ENCODE measurements at places on chromosomes 2 and 18. TPM values are rescaled to one million over a fixed set of nuclear protein-coding genes. Genes with fewer than 3 reads are reported as not detected.

GRCh38 chr2:43289331-43289730, 62.9 kb upstream of the ZFP36L2 start:
- no peaks in the 10 kb centered on the region for H3K4me1 ChIP-seq
- H3K27me3 ChIP-seq: no peaks in the 10 kb centered on the region
- DNase-seq: no peak
- no peak overlapping the region for H3K4me3 ChIP-seq
- no peaks in the 10 kb centered on the region for H3K36me3 ChIP-seq

DNA sequence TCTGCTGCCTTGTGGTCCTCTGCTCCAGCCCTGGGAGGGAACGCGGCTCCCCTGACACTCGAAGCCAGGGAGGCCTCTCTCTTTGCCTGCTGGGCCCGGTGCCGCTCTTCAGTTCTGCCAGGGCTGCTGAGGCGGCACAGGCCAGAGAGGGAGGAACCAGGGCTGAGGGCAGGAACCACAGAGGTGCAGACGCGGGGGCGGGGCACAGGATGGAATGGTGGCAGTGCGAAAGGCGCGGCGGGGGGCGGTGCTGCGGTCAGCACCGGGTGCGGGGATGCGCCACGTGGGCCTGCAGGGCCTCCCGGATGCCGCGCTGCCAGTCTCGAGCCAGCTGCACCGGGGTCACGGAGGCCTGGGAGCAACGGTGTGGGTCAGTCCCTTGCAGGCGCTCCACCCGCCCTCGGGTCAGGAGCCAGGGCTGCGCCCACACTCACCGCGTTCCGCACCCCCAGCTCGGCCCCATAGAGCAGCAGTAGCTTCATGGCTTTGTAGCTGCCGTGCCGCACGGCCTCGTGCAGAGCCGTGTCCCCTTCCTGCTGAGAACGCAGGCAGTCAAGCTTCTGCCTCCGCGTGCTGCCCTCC, 4.4 kb downstream of the ANKRD23 start:
- H3K4me3 ChIP-seq: peak overlapping the region; percentile 56
- peaks cover 12% of the 10 kb centered on the region for H3K4me1 ChIP-seq
- no peaks in the 10 kb centered on the region for H3K27me3 ChIP-seq
- peak overlapping the region; percentile 53 for H3K27ac ChIP-seq

GRCh38 chr2:32882816-32883810, 63.6 kb upstream of the LTBP1 start:
- no peaks in the 10 kb centered on the region for H3K36me3 ChIP-seq
- H3K4me3 ChIP-seq: no peak overlapping the region
- H3K27me3 ChIP-seq: no peaks in the 10 kb centered on the region
- H3K27ac ChIP-seq: no peak overlapping the region
- H3K4me1 ChIP-seq: no peaks in the 10 kb centered on the region

AGFG1 gene
- total RNA-seq: 52.8 TPM

DNA sequence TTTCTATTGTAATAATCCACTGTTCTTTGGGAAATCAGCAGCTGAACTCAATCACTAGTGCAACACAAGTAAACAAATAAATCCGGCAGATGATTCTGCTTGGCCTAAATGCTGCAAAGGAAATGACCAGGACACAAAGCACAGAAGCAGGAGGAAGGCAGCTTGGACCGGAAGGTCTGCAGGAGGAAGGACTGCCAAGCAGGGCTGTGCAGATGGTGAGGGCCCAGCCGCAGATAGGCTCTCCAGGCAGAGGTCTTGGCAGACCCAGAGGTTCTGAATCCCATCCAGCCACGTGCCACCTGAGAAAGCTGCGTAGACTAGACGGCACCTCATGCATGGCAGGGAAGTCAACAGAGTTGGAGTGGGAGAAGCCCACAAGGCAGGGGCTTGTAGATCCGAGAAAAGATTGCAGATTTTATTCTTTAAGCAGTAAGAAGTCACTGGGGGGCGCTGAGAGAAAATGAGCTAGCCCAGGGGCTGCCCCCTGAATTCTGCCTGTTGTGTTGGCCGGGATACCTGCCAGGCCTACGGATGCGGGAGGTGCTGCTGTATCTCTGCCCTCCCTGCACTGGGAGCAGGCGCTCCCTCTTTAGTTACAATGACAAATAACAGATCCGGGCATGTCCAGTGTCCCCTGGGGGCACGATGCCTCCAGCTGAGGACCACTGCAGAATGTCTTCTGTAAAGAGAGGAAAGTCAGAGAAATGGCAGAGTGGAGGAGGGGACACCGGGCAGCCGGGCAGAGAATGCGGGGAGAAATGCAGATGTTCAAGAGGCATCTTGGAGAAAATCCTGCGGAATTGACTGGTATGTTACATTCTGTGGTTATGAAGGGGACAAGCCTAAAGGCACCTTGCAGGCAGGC, 153.5 kb downstream of the PXDN start:
- no peaks in the 10 kb centered on the region for H3K36me3 ChIP-seq
- H3K27me3 ChIP-seq: no peaks in the 10 kb centered on the region
- H3K4me3 ChIP-seq: no peak overlapping the region
- H3K27ac ChIP-seq: no peak overlapping the region
- H3K4me1 ChIP-seq: no peaks in the 10 kb centered on the region

- peak overlapping the region; percentile 53 for H3K4me3 ChIP-seq
- no peak for DNase-seq
- peaks cover 4% of the 10 kb centered on the region for H3K4me1 ChIP-seq
- H3K27me3 ChIP-seq: peaks cover 7% of the 10 kb centered on the region
- no peaks in the 10 kb centered on the region for H3K36me3 ChIP-seq
Measured at GRCh38 chr18:26547646-26548414, 523 bp downstream of the KCTD1 start.

DNA sequence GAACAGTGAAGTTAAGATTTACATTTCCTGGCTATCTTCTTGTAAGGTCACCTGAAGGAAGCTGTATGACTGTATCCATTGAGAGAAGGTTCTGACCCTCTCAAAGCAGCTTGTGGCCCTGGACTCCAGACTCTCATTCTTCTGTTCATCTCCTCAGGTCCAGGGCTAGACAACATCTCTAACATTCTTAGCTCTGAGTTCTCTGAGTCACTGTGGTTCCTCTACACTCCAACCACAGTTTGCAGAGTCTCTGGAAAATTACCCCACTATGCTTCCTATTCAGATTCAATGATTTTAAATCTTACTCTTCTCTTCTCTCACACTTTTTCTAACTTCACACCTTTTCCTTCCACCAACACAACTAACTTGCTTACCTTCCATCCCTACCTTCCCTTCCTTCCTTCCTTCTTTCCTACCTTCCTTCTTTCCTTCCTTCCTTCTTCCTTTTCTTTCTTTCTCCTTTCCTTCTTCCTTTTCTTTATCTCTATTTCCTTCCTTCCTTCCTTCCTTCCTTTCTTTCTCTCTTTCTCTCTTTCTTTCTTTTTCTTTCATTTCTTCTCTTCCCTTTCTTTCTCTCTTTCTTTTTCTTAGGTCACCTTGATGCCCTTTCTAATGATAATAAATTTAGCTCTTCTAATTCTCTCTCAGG, 824.3 kb upstream of the ZEB2 start:
- no peaks in the 10 kb centered on the region for H3K36me3 ChIP-seq
- no peaks in the 10 kb centered on the region for H3K27me3 ChIP-seq
- no peaks in the 10 kb centered on the region for H3K4me1 ChIP-seq

GRCh38 chr2:85438201-85439024, 19.9 kb downstream of the SH2D6 start:
- peak overlapping the region; percentile 82 for H3K27ac ChIP-seq
- H3K4me1 ChIP-seq: peaks cover 25% of the 10 kb centered on the region
- peak overlapping the region; percentile 65 for H3K4me3 ChIP-seq
- H3K27me3 ChIP-seq: no peaks in the 10 kb centered on the region

SAG gene
- total RNA-seq: 0.05 TPM

GRCh38 chr2:59174536-59175243, 933.6 kb upstream of the FANCL start:
- H3K27me3 ChIP-seq: no peaks in the 10 kb centered on the region
- no peak for DNase-seq
- H3K4me1 ChIP-seq: no peaks in the 10 kb centered on the region
- H3K27ac ChIP-seq: no peak overlapping the region
- H3K36me3 ChIP-seq: no peaks in the 10 kb centered on the region

ADNP2 gene
- total RNA-seq: 41.4 TPM

- no peaks in the 10 kb centered on the region for H3K4me1 ChIP-seq
- H3K36me3 ChIP-seq: no peaks in the 10 kb centered on the region
- peaks cover 5% of the 10 kb centered on the region for H3K27me3 ChIP-seq
- no peak overlapping the region for H3K4me3 ChIP-seq
- no peak overlapping the region for H3K27ac ChIP-seq
Measured at GRCh38 chr2:158184556-158185343, 83.1 kb downstream of the UPP2 start.

Measured in naive thymus-derived CD4-positive, alpha-beta T cell (primary cell).